Activated CD4-positive, alpha-beta T cell treated with anti-CD3 and anti-CD28 coated beads, Interleukin-2, amount 10 ng/mL, durations not matched to agents 7 days and 5 days (primary cell): ENCODE measurements at places on chromosomes 1 and 21.

DNA sequence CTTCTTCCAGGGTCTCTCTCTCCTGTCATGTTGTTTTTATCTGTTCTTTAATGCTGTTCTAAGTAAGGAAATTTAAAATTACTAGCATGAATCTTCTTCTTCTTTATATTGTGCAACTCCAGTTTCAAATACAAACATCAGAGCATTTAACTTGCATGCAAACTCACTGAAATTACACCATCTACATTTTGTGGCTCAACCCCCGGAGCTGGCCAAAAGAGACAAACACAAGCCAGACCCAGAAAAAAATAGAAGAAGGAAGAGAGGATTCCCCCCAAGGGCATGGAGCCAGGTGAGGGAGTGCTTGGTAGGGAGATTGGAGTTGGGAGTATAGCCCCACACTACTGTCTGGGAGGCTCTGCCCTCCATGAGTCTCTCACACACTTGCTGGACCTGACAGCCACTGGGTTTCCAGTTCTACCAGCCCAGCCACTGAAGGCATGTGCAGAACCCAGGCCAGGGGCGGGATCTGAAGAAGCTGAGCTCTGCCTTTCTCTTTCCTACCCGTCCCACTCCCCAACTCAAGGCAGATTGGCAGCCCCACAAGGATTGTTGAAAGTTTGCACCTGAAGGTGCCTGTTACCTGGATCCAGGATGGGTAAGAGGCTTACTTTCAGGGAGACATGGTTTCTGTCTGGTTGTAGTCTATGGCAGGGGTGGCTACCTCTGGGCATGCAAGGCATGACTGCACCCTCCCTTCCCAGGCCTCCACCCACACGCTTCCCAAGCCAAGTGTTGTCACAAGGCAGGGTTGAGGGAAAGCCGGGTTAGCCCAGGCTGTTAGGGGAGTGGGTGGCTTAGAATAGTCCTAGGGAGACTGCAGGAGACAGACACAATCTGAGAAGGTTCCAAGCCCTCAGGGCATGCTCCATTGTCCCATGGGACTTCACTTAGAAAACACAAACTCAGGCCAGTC is 297.2 kb downstream of the TGFB2 start:
- H3K36me3 ChIP-seq, result no peaks in the 10 kb centered on the region
- no peak for DNase-seq
- no peak overlapping the region for H3K27ac ChIP-seq
- no peak overlapping the region for H3K4me3 ChIP-seq

- H3K4me3 ChIP-seq, result peak within 1 kb of the TSS; percentile 82
- no peaks in the 10 kb centered on the region for H3K27me3 ChIP-seq
- DNase-seq, result peak; percentile 95
- H3K4me1 ChIP-seq, result peaks cover 47% of the 10 kb centered on the region
- peaks cover 27% of the 10 kb centered on the region for H3K36me3 ChIP-seq
These were observed at the start of gene CTPS1 for GRCh38 chr1:40979241-40980067. Gene CTPS1, plus strand, starts transcription at chr1:40979696. Its CDS starts 3,595 bp downstream, at chr1:40983291.

- H3K4me3 ChIP-seq, result no peak overlapping the region
- DNase-seq, result no peak
- no peak overlapping the region for H3K27ac ChIP-seq
These were observed 50.2 kb downstream of the EEIG2 start for GRCh38 chr1:108610073-108610472.

DNA sequence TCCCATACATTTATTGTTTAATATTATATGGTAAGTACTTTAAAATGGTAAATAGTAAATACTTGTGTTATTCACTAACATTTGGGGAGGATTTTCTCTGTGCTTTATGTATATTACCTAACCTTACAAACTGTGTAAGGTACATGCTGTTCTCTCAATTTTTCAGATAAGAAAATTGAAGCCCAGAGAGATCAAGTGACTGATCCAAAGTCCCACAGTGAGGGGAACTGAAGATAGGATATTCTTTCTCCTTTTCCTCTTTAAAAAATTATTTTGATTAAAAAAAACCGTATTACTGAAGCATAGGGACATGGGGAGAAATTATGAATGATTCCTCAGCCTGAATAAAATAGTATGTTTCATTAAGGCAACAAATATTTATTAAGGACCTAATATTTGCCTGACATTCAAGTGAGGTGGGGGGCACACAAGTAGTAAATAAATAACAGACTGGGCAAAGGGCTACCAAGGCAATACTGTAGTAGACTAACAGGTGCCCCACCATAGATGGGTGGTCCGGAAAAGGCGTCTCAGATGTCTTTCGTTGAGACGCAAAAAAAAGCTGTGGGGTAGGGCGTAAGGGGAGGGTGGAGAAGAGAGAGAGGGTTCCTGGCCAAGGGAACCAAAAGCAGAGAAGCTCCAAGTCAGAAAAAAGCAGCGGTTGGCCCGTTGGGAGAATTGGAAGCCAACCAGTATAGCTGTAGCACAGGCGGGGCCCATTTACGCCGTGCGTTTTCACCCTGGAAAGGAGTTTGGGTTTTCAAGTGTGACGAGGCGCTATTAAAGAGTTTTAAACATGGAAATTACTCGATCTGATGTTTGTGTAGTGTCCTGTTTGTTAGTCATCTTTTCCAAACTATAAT is 944 bp upstream of the AGO3 start:
- H3K4me3 ChIP-seq, result peak overlapping the region; percentile 86
- H3K4me1 ChIP-seq, result peaks cover 33% of the 10 kb centered on the region
- H3K36me3 ChIP-seq, result peaks cover 2% of the 10 kb centered on the region

GRCh38 chr1:115237507-115237906 is 100.5 kb downstream of the NGF start:
- no peak overlapping the region for H3K4me3 ChIP-seq
- H3K4me1 ChIP-seq, result no peaks in the 10 kb centered on the region
- H3K27ac ChIP-seq, result no peak overlapping the region
- H3K27me3 ChIP-seq, result peaks cover 7% of the 10 kb centered on the region

DNA sequence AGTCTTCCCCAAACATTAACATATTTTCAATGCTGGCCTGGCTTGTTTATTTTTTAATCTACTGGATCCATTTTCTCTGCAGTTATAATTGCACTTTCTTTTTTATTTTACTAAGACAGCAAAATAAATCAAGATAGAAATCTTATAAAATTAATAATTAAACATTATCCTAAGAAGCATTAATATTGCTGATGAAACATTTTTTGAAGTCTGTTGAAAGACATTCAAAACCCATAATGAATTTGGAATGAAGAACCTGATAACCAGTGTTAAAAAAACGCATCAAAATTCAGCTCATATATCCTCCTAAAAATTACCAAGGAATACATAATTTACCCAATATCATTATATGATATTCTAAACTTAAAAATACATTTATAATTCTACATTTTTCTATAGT is 675.7 kb upstream of the PRMT6 start:
- no peaks in the 10 kb centered on the region for H3K36me3 ChIP-seq
- H3K27ac ChIP-seq, result no peak overlapping the region
- no peaks in the 10 kb centered on the region for H3K27me3 ChIP-seq
- no peak for DNase-seq
- no peak overlapping the region for H3K4me3 ChIP-seq

DNA sequence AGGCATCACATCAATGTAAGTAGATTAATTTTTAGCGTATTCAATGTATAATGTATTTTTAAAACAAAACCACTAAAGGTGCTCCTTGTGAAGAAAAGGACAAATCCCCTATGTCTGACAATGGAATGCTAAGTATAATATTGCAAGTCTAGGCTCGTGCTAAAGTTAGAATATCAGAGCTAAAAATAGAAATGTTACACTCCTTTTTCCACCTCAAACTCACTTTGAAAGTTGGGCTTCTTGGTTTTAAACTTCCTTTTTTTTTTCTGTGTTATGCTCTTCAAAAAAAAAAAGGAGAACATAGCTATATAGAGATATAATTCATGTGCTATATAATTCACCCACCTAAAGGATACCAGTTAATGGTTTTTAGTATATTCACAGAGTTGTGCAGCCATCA is 3.6 kb upstream of the SERBP1 start:
- no peak for DNase-seq
- H3K4me3 ChIP-seq, result no peak overlapping the region
- peaks cover 33% of the 10 kb centered on the region for H3K4me1 ChIP-seq
- no peaks in the 10 kb centered on the region for H3K27me3 ChIP-seq

DNA sequence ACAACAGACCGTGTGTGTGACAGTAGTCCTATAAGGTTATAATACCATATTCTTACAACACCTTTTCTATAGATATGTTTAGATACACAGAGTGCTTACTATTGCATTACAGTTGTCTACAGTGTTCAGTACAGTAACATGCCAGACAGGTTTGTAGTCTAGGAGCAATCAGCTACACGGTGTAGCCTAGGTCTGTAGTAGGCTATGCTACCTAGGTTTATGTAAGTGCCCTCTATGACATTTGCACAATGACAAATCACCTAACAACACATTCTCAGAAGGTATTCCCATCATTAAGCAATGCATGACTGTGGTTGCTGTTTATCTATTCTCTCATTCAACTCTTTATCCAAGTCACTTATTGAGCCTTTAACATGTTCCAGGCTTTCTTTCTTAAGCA is 1.8 kb upstream of the WLS start:
- H3K4me1 ChIP-seq, result peaks cover 14% of the 10 kb centered on the region
- H3K27me3 ChIP-seq, result peaks cover 49% of the 10 kb centered on the region
- H3K4me3 ChIP-seq, result no peak overlapping the region
- DNase-seq, result no peak
- H3K27ac ChIP-seq, result no peak overlapping the region
- no peaks in the 10 kb centered on the region for H3K36me3 ChIP-seq

DNA sequence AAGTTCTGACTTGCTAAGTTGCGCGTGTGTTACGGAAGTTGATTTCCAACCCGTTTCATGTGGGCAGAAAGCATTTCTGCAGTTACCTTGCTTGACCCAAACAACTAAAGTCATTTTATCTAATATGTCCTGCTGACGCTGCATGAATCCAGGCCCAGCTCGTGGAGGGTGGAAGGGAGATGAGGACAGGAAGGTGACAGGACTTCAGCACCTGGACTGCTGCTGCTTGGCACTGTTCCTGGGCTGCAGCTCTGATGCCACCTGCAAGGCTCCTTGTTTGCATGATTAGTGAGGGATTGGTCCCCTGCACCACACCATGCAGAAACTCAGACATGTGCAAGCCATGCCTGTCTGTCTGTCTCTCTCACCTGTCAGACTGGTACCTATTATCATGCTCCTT is 198.4 kb downstream of the PRDM2 start:
- no peaks in the 10 kb centered on the region for H3K4me1 ChIP-seq
- peaks cover 15% of the 10 kb centered on the region for H3K27me3 ChIP-seq
- H3K4me3 ChIP-seq, result no peak overlapping the region
- H3K36me3 ChIP-seq, result no peaks in the 10 kb centered on the region
- no peak overlapping the region for H3K27ac ChIP-seq

GRCh38 chr1:197141575-197141974 is 4.9 kb downstream of the ASPM start:
- H3K27ac ChIP-seq, result no peak overlapping the region
- no peak for DNase-seq
- peaks cover 57% of the 10 kb centered on the region for H3K4me1 ChIP-seq
- peak overlapping the region; percentile 9 for H3K4me3 ChIP-seq

DNA sequence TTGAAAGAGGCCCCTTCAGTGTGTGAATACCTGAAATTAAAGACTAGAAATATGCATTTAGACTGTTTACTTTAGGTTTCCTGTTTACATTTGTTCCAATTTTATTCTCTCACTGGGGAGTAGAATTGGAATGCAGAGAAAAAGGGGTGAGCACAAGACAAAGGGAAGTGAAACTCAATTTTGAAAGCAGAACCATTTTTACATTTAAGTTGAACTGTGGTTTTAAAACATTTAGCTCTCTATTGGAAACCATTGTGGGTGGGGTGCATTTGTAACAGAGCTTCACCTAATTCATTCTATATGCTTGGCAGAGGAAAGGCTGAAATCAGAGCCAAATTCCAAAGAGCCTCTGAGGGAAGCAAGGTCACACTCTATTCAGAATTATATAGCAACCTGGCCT is 235.3 kb upstream of the C1orf105 start:
- no peak for DNase-seq
- H3K27ac ChIP-seq, result peak overlapping the region; percentile 52
- no peak overlapping the region for H3K4me3 ChIP-seq
- peaks cover 46% of the 10 kb centered on the region for H3K4me1 ChIP-seq
- H3K27me3 ChIP-seq, result no peaks in the 10 kb centered on the region

GRCh38 chr21:30425826-30426225 is at the start of gene KRTAP13-3:
Gene KRTAP13-3, minus strand, starts transcription at chr21:30425926. Its CDS starts 14 bp downstream, at chr21:30425912.
- H3K36me3 ChIP-seq, result no peaks in the 10 kb centered on the region
- H3K4me1 ChIP-seq, result no peaks in the 10 kb centered on the region
- H3K4me3 ChIP-seq, result no peak within 1 kb of the TSS
- no peak for DNase-seq

DNA sequence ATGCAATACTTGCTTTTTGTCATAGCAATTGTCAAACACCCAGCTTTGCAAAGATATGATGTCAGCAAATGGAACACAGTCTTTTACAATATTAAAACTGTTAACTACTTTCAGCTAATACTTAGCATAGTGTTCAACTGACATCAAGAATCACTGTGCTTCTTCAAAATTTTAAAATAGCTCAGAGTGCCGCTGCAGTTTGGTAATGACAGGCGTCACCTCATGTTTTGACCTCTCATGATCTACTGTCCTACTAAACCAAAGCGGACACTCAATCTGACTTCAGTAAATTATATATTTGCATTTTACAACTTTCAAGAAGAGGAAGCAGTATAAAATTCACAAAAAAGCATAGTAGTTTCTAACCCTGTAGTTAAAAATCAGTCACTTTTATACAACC is 2.0 kb downstream of the FMO1 start:
- no peak overlapping the region for H3K27ac ChIP-seq
- no peak for DNase-seq
- peaks cover 10% of the 10 kb centered on the region for H3K4me1 ChIP-seq

- no peaks in the 10 kb centered on the region for H3K36me3 ChIP-seq
- no peaks in the 10 kb centered on the region for H3K27me3 ChIP-seq
- DNase-seq, result no peak
- no peak overlapping the region for H3K27ac ChIP-seq
These were observed 26.2 kb downstream of the RHBDL2 start for GRCh38 chr1:38915352-38915948.

- no peak within 1 kb of the TSS for H3K27ac ChIP-seq
- H3K36me3 ChIP-seq, result no peaks in the 10 kb centered on the region
- no peak for DNase-seq
- peak within 1 kb of the TSS; percentile 16 for H3K4me3 ChIP-seq
These were observed at the start of gene ARHGEF16 for GRCh38 chr1:3453891-3454810. Gene ARHGEF16, plus strand, starts transcription at chr1:3454665. Its CDS starts 8,420 bp downstream, at chr1:3463085.

DNA sequence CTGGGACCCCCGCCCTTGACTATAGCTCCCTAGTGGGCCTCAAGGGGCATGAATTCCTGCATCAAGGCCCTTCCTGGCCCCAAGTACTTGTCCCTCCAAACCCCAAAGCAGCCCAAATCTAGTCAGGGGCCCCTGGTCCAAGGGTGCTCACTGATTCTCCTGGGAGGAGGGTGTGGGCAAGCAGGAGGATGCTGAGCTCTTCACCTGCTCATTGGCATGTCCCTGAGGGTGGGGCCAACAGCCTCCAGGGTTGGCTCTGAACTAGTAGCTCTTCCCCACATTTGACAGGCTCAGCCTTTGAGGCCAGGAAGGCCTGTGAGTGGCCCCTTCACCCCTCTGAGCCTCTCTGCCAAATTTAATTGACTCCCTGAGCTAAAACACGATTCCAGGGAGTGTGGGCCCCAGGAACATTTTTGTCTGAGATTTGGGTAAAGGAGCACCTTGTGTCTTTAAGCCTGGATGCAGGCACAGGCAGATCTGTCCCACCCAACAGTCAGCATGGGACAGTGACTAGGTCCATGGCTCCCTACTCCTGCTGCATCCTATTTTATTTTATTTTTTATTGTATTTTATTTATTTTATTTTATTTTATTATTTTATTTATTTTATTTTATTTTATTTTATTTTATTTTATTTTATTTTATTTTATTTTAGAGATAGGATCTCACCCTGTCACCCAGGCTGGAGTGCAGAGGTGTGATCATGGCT is 11.0 kb upstream of the WNT9A start:
- H3K36me3 ChIP-seq, result no peaks in the 10 kb centered on the region
- peaks cover 14% of the 10 kb centered on the region for H3K4me1 ChIP-seq
- H3K27ac ChIP-seq, result no peak overlapping the region
- H3K4me3 ChIP-seq, result no peak overlapping the region
- DNase-seq, result no peak
- H3K27me3 ChIP-seq, result peaks cover 50% of the 10 kb centered on the region
